ENCODE measurements at places on chromosomes 16 and 17.

DNA sequence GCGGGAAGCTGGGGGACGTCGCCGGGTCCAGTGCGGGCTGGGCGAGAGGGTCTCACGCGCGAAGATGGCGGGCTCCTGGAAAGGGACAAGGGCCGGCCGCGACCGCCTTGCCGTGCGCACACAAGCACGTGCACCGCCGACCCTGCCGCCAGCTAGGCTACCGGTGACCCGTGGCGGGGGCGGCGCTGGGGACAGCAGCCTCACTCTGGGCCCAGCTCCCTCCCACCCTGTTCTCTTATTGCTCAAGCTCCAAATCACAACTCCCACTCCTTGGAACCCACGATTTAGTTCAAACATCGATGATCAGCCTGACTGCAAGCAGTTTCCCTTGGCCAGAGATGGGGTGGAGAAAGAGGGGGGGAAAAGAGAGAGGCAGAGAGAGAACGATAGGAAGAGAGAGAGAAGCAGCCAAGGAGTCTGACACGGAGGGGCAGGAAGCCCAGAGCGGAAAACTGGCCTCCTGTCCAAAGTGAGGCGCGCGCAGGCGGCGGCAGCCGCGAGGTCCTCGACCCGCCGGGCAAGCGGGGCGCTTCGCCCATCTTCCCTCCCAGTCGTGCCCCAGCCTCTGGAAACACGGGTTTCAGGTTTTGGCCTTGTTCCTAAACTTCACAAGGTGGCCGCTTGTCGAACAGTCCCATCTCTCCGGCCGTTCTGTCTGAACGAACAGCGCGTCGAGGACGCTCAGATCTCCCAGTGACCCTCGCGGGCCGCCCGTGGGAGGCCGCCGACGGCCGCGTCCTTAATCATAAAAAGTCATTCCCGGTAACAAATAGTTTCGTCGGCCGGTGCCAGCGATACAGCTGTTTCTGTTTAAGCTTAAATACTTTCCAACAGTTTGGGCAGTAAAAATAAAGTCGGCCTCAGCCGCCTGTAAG, 1.7 kb upstream of the CBX8 start:
- no peak for DNase-seq

DNA sequence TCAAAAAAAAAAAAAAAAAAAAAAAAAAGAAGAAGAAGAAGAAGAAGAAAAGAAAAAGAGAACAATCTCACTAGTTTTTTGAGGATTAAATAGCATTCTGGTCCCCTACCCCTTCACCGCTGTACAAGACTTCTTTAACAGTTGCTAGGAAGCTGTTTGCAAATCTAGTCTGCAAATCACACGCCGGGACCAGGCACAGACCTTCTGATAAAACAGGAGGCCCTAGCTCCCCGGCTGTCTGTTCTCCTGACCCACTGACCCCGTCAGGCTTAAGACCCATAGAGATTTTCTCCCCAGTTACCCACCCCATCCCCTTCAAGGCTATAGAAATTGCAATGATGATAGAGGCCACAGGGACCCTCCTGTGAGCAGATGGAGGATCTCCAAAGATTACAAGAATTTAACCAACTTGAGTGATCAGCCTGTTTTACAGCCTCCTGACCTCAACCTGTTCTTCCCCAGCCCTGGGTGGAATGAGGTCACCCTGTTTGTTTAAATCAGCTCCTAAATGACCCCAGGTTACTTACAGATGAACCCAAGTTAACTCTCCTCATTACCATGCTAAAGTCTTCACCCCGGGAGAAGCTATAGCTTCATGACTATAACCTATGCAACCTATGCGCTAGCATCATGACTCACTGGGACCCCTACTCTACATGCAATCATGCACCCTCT, 11.8 kb upstream of the SULT1A1 start:
- DNase-seq: no peak

GRCh38 chr16:63653044-63653839, 1468.6 kb downstream of the CDH11 start:
- DNase-seq: no peak

DNA sequence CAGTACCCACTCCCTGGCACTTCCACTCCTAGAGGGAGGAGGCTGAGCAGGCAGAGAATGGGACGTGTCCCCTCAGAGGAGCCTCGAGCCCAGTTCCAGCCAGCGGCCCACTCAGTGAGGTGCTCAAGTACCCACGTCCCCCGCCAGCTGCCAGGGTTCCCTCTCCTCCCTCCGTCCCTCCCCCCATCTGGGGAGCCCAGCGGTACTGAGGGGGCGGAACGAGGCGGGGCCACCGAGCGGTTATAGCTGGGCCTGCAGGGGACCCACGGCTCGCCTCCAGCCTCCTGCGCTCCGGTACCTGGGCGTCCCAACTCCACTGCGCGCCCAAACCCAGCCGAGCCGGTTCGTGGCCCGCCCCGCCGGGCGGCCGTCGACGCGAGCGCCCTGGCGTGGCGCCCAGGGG, at the start of gene NPW:
TSS of gene NPW (plus strand) at position 268 of the 403 bp plus-strand sequence.
- no peak for DNase-seq

- no peak for DNase-seq
Observed at GRCh38 chr16:396605-397004, 394 bp upstream of the NME4 start.

GRCh38 chr17:66514227-66514806, 211.9 kb downstream of the PRKCA start:
- no peak for DNase-seq

- no peak for DNase-seq
Observed at GRCh38 chr16:11672206-11673090, 4.2 kb downstream of the SNN start.

Data from stimulated activated CD4-positive, alpha-beta T cell treated with anti-CD3 and anti-CD28 coated beads, Interleukin-2, amount 100 ng/mL, for 4 hours (primary cell).